ENCODE measurements at places on chromosomes 1 and 21.
A peak's percentile ranks its signal among the peaks of the same experiment; 100 is the strongest.

DNA sequence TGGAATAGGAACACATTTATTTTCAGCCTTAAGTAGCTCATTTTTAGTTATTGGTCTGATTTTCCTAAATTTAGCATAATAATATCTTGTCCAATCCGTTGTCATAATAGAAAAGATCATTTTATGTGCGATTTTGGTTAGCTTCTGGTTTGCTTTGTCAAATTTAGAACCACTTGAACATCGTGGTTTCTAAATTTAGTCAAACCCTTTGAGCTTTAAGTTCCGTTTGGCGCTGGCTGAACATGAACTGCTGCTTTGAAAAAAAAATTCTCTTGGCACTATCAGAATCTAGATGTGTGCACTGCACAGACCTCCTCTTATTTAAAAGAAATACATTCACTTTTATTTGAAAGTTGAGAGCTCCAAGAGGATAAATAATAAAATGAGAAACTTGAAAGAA is 370.6 kb downstream of the PTPRC start:
- no peak for DNase-seq

- no peak for DNase-seq
These were observed 22.0 kb upstream of the RNF187 start for GRCh38 chr1:228465141-228465540.

DNA sequence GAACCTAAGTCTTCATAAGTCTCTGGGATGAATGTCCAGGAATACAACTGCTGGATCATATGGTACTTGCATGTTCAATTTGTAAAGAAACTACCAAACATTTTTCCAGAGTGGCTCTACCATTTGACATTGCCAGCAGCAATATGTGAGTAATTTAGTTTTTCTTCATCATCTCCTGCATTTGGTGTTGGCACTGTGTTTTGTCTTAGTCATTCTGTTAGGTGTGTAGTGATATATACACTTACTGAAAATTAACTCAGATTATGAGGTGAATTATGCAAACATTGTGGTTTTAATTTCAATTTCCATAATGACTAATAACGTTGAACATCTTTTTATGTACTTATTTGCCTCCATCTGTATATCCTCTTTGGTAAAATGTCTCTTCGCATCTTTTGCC is 138.7 kb downstream of the LRRC40 start:
- no peak for DNase-seq

DNA sequence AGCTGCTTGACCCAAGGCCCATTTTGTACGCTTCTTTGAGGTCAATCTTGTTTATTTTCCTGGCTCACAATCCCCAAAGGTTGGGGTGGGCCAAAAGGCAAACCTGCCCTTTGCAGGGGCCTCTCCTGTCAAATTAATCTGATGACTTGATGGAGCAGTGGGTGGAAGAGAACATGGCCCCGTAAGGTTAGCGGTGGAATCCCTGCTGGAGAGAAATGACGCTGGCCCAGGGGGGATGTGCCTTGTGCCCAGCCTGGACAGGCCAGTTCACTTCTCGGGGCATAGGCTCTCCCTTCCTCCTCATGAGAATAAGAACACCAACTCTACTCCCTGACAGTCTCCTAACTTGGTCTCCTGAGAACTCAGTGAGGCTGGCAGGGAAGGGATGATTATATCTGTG is 40.5 kb downstream of the C1orf198 start:
- no peak for DNase-seq

DNA sequence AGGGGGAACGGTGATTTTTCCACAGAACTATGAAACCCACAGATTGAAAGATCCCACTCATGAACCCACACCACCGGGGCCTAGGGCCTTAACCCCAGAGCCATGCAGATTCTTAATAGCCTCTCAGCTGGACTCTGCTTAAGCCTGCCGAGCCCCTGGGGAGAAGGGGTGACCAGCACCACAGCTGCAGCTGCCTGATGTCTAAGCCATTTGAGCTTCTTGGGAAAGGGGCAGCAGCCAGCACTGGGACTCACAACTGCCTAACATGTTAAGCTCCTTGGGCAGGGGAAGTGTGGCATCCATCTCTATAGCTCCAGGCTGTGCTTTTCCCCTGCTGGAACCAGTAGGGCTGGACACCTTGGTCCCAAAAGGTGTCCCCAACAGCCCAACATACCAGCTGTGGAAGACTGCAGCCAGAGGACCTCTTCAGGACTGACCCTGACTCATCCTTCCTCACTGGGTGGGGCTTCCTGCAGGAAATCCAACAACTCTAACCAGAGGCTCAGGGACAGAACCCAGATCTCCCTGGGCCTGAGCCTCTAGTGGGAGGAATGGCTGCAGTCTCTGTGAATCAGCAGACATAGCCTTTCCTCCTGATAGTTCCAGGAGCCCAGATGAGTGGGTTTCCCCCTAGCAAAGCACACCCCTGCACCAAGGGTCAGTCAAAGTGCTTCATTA is 34.6 kb upstream of the FMO3 start:
- no peak for DNase-seq

GRCh38 chr21:29347274-29347681 is 48.6 kb downstream of the BACH1 start:
- DNase-seq: no peak

DNA sequence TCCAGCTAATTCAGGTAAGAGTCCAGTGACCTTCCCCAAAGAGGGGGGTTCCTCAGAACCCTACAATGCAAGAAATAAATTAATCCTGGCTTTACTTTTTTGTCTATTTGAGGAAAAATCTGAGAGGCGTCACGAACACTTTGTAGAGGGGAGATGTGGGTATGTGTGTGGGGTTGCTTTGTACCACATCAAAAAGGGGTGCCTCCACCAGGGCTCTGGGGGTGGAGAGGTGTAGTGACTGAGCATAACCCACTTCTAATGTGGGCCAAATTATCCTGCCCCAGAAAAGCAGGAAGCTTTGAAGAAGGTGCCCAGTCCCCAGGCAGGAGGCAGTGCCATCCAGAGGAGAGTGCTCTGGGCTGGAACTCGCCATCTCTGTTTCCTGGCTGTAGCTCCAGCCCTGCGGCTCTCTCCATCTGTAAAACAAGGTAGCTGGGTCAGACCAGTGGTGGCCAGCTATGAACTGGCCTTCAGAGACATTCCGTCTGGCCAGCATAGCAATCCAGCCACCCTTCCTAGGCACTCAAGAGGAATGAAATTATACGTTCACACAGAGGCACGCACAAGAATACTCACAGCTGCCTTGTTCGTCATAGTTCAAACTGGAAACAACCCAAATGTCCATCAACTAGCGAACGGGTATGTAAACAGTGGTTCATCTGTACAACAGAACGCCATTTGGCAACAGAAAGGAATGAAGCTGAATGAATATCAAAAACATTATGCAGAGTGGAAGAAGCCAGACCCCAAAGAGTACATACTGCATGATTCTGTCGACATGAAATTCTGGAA is 45.4 kb upstream of the TNFRSF1B start:
- DNase-seq: no peak

GRCh38 chr1:236458996-236459395 is 64.8 kb upstream of the LGALS8 start:
- no peak for DNase-seq

DNA sequence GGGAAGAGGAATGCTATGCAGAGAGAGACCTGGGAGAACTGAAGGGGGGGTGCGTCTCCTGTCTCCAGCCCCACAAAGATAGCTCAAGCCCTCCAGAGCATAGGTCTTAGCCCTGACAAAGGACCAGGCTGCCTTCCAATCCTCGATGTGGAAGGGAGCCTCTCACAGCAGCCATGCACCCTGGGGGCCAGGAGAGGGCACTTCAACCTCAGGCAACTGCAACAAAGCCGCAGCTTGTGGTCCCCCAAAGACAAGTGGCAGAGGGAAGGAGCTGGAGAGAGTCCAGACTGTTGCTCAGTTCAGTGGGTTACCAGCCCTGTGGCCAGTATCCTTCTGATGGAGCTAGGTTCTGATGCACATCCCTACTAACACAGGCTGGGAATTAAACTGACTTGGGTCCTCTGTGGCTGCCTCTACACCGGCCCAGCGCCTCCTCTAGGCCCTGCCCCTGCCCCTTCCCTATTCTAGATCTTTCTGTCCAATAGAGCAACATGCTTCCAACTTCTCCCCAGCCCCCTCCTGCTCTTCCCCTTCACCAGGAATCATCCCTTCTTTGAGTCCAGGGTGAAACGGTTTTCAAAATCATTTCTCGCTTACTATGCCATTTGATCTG is 100.7 kb upstream of the SPATA6 start:
- DNase-seq: peak; percentile 70

DNA sequence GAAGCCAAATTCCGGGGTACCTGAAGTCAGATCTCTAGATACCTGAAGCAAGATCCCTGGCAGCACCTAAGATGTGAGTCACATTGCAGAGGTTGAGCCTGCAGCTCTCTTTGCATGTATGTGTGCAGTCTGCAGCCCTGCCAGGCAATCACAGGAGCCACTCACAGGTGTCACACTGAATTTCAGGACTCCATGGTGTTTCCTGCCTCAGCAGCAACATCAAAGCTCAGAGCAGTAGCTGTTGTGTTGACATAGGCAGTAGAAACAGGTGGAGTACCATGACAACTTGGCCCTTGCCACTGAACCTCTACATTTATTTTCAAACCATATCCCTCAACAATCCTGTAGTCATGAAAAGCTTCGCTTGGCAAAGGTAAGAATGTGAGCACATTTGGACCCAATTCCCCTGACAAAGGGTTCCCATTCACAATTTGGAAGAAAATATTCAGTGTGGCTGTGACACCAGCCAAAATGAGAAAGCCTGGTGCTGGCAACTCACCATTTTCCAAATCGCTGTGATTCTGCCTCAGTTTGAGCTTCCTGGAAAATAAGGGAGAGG is 419.8 kb upstream of the NFIA start:
- no peak for DNase-seq

- DNase-seq: no peak
These were observed 332.2 kb upstream of the USP24 start for GRCh38 chr1:55547405-55547804.

- DNase-seq: no peak
These were observed 97.4 kb downstream of the FAM78B start for GRCh38 chr1:166069390-166069789.

DNA sequence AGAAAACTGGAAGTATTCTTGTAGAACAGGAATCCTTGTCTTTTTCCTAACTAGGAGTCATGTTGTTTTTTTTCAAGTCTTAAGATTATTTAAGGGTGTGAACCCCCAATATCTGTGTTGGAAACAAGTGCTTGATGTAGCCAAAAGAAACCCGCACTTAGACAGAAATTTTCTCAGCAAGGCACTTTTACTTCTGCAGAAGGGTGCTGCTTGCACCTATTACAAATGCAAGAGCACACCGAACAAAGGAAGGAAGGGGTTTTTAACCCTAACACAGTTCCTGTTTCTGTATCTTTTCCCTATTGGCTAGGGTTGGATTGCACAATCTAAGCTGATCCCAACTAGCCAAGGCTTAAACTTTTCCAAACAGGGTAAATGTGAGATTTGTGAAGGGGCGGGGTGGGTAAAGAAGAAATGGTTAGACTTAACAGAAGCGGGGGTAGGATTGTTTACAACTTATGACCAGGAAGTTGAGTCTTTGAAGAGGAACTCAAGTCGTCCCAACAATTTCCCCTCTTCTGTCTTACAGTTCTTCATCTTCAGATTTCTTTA is 75.1 kb downstream of the ZFYVE9 start:
- no peak for DNase-seq

- DNase-seq: peak; percentile 69
These were observed 37.2 kb downstream of the SLC37A1 start for GRCh38 chr21:42550817-42551216.

DNA sequence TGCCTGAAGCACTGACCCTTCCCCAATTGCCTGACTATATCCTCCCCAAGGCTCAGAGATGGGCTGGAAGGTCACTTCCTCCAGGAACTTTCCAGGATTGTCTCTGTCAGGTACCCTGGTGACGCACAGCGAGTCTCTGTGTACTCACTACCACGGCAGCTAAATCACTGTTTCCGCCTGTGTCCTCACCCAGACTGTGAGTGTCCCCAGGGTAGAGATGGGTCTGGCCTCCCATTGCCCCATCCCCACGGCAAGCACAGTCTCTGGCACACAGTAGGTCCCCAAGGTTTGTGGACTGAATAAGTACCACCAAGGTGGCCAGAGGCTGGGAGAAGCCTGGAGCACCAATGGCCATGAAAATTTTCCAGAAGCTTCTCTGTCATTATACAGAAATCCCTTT is 93.8 kb upstream of the RUNX3 start:
- no peak for DNase-seq

- DNase-seq: no peak
These were observed 119.1 kb downstream of the ACTL8 start for GRCh38 chr1:17874231-17874630.

- no peak for DNase-seq
These were observed 53.8 kb upstream of the OLFM3 start for GRCh38 chr1:102050556-102050955.

DNA sequence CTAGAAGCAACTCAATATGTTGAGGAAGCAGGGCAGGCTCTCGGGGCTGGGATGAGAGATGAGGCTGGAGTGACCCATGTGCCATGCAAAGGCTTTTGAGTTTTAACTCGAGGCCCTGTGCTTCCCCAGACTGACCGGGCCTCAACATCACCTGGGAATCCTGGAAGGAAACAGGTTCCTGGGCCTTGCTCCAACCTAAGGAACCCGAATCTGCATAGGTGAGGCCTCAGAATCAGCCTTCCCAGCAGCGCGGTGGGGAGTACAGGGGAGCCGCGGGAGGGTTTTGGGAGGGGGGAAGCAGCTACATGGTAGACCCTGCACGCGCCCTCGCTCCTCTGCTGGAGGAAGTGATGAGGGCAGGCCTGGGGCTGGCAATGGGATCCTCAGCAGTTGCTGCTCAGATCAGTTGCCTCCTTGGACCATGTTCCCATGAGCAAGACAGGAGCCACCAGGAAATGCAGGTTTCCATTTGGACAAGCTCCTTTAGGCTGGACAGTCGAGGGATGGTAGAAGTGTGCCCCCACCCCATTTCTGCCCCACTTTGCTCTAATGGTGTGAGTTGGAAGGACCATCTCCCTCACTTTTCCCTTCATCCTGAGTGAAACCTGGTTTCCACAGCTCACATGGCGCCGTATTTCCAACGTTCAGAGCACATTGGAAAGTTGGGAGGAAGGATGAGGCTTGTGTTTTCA is 4.5 kb upstream of the KIAA1614 start:
- no peak for DNase-seq

- no peak for DNase-seq
These were observed 3.4 kb downstream of the WNT9A start for GRCh38 chr1:227944090-227944930.

DNA sequence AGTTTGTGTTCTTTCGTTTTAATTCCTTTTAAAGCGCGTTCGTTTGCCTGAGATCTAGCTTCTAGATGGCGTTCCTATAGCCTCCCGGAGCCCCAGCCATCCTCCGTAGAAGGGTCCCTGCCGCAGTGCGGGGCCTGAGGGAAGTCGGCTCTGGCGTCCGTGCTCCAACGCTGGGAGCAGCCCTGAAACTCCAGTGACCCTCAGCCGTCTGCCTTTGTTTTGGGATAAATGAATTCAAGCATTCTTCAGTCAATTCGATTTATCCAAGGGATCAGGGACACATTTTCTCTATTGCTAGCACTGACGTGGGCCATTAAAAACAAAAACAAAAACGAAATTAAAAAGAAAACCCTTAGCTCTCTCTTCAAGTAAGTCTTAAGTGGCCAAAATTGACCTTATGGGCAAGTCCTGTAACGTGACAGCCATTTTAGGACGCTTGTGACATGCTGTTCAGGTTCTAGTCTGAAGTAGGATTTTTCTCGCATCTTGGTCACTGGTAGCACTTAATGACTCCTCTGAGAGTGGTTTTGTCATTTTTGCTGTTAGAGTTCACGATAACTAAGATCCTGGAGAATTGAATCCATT is 742 bp upstream of the HSPA13 start:
- peak; percentile 71 for DNase-seq

GRCh38 chr21:28587748-28588147 is 404.9 kb downstream of the LTN1 start:
- no peak for DNase-seq

- no peak for DNase-seq
These were observed 1.2 kb upstream of the C1orf198 start for GRCh38 chr1:230869500-230869899.

- DNase-seq: no peak
These were observed 273.6 kb downstream of the RRAGC start for GRCh38 chr1:38585971-38586370.
